Stimulated activated CD8-positive, alpha-beta memory T cell treated with anti-CD3 and anti-CD28 coated beads, Interleukin-4, amount 100 ng/mL, for 1 hour (primary cell): ENCODE measurements at places on chromosomes 7 and 10.

GRCh38 chr7:93172683-93173082 is 24.5 kb upstream of the SAMD9L start:
- no peak for DNase-seq

DNA sequence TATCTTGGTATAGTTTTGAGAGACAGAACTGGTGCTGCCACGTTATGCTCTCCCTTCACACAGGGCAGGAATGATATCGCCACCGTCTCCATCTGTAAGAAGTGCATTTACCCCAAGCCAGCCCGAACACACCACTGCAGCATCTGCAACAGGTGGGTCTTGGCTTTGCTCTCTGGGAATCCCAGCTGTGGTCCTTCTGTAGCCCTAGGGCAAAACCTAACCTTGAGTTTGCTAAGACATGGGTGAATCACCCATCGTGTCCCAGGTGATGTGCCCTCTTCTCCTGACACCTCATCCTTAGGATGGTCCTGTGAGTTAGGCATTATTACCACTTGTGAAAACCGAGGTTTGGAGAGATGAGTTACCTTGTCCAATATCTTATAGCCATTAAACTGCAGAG is 6.4 kb downstream of the ZDHHC16 start:
- no peak for DNase-seq

GRCh38 chr10:132036153-132036886 is 29.4 kb upstream of the JAKMIP3 start:
- no peak for DNase-seq

GRCh38 chr7:1040790-1041189 is 3.6 kb upstream of the GPR146 start:
- DNase-seq: no peak

DNA sequence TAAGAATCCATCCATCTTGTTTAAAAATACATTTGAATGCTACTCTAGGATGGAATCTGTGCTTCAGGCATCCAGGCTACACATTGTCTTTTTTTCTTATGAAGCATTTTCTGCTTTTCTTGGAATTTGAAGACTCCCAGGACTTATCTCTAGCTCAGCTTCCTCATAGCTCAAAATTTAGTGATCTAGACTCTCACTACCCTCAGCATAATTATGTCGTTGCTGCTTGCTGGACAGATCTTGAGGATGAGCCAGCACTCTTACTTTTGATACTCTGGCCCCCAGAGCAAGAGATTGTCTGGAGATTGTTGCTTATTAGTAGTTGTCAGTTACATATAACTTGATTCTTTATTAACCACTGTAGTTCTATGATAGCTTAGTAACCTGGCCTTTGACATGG is 83.3 kb upstream of the FGL2 start:
- no peak for DNase-seq

DNA sequence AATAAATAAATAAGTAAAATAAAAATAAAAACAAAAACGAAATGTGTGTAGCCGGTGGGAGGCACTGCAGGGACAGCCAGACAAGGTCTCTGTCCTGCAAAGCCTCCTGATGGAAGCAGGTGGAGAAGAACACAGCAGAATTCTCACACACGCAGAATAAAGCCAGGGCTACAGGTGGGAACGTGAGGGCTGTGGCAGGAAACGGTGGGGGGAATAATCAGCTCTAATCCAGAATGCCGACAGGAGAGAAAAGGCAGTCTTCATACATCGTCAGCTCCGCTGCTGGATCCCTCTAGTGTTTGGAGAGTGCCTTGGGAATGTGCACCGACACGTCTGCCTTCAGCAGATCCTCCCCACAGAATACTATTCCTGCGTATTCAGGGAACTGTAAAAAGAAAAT is 6.8 kb upstream of the SNX8 start:
- no peak for DNase-seq

DNA sequence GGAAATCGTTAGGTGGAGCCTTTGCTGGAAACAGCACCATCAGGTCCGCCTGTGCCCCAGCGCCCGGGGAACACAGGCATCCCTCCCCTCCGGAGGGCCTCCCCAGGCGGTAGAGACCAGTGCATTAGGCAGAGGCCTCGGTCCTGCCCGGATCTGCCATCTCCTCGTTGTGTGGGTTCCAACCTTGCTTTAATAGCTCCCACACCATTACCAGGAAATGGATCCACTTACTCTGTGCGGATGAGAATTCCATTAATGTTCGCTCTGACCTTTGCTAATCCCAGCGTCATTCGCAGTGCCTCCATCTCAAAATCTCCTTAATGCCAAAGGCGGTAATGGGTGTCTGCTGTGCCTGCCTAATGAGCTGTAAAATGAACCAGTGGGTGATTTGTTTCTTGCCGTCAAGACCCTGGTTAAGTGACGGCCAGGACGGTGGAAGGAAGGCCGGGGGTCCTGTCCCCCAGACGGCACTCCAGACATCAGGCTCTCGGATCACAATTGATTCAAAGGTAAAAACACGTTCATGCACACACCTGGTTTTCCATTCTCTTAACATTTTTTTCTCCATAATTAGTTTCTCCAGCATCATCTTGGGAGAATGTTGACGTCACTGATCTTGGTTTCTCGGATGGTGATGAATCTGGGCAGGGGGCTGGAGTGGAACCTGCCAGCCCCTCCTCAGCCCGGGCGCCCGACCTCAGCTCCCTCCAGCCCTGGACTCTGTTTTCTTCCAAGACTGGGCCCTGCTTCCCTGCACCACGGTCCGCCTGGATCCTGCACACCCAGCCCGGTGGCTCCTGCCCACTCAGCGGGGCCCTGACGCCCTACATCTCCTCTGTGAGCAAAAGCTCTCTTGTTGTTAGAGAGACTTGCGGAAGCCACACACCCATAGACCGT is 22.8 kb upstream of the FAM20C start:
- DNase-seq: no peak

DNA sequence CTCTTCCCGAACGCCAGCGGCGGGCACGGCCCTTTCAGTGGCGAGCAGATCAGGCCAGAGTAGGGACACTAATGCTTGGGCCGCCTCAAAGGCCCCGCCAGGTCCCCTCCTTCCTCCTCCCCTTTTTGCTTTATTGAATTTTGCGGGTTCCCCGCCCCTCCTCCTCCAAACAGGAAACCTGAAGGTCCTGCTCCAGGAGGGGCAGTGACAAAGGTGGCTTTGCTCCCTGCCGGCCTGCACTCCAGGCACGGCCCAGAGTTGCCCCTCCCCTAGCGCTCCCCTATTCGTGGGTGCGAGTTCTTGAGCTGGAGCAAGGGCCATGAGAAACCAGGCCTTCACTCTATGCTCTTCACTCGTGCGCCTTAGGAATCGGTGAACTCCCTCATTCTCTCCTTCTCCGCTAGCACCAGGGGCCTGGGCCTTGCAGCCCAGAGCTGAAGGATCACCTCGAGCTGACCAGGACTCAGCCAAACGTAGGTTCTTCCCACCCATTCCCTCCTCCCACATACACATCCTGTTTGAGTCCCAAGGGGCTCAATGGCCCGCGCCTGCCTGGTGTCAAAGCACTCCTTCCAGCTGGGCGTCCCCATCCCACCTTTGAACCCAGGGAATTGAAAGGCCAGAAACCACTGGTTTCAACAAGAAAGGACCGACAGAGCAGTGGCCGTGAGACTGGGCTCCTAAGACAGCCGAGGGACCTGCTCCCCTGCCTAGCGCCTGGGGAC is 619 bp upstream of the HOXA6 start:
- no peak for DNase-seq

GRCh38 chr7:22801912-22802311 is 20.7 kb downstream of the TOMM7 start:
- DNase-seq: no peak

- DNase-seq: no peak
These were observed 116.5 kb downstream of the CABCOCO1 start for GRCh38 chr10:61779276-61779675.

DNA sequence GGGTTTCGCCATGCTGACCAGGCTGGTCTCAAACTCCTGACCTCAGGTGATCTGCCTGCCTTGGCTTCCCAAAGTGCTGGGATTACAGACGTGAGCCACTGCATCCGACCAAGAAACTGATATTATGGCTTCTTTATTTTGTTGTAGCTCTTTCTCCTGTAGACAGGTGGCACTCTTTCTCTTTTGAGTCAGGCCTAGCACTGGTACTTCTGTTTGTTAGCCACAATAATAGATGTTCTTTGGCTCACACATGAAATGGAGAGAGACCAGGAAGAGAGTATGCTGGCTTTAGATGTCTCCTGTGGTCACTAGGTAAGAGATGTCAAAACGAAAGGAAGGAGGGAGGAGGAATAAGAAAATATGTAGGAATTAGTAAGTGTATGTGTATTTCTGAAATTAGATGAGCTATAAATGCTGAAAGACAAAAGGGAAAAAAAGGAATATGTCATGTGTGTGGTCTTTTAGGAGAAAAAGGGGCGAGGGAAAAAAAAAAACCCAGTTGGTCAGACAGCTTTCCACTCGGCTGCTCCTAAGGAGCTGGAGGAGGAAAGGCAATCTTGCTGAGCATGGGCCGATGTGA is 78.7 kb downstream of the CLEC2L start:
- no peak for DNase-seq

DNA sequence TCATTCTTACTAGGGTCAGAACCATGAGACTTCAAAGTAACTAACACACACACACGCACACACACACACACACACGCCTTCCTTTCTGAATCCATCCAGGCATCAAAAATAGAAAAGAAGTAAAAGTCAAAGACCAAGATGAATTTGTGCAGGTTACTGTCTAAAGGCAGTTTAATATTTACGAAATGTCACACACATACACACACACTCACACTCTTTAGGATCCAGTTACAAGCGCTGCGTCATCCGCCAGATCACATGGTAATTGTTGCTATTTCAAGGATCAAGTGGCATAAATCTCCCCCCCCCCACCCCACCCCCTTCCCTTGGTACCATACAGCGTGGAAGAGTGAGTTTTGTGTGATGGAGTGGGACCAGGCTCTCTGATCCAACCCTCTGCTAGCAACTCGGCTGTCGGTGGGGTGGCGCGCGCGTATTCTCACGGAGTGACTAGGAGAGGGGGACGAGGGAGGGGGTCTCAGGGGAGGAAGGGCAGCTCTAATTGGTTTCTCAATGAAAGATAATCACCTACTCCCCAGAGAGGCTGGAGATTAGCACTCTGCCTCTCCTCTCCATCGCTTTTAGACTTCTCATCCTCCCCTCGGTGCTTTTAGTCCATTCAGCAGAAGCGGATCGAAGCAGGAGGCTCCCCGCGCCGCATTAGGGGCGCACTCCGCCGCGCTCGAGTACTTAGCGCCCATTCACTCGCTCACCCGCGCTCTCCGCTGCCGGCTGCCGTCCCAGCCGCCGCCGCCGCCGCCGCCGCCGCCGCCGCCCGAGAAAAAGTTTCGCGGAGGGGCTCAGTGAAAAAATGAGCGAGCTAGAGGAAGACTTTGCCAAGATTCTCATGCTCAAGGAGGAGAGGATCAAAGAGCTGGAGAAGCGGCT is 83.5 kb upstream of the PRKG1 start:
- DNase-seq: no peak

GRCh38 chr7:49389871-49390479 is 383.5 kb upstream of the VWC2 start:
- no peak for DNase-seq

DNA sequence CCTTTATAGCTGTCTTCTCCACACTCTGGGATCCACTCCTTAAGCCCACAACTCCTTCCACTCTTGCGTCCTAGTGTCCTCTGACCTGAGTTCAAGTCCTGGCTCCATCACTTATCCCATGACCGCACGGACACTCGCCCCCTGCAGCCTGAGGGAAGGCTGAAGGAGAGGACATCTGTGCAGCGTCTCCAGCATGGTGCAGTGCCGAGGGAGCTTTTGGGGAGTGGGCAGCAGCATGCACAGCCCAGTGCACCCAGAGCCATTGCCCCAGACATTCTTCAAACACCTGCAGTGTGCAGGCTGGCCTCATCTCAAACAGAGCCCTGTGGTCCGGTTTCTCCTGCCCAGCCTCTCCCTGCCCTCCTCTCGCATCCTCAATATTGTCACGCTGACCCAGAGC is 317.1 kb upstream of the ZMIZ1 start:
- no peak for DNase-seq

DNA sequence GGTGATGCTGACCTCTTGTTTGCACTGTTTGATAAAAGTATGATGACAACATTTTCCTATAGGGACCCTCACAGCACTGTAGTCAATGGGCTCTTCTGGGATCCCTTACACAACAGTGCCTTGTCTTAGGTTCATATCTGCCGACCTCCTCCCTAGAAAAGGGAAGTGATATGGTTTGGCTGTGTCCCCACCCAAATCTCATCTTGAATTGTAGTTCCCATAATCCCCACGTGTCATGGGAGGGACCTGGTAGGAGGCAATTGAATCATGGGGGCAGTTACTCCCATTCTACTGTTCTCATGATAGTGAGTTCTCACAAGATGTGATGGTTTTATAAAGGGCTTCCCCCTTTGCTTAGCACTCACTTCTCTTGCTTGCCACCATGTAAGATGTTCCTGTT is 23.1 kb downstream of the ZC3HAV1 start:
- no peak for DNase-seq

GRCh38 chr7:22871661-22872060 is 49.0 kb upstream of the TOMM7 start:
- no peak for DNase-seq

DNA sequence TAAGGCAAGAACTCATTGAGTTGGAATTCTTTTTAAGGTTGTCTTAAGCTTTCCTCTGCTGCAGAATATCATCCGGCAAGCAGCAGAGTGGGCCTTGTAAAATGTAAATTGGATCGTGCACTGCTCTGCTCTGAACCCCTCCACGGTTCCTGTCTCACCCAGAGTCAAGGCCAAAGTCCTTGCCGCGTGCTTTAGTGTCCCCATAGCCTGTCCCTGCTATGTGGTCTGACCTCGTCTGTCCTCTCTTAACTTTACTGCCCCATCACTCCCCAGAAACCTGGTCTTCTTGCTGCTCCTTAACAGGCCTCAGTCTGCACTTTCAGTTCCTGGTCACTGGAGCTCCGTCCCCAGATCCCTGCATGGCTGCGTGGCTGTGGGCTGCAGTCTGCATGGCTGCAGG is 121.6 kb upstream of the SDK1 start:
- no peak for DNase-seq

- no peak for DNase-seq
These were observed 920.1 kb upstream of the AUTS2 start for GRCh38 chr7:68678196-68678595.

GRCh38 chr7:68706291-68706690 is 892.0 kb upstream of the AUTS2 start:
- DNase-seq: no peak

DNA sequence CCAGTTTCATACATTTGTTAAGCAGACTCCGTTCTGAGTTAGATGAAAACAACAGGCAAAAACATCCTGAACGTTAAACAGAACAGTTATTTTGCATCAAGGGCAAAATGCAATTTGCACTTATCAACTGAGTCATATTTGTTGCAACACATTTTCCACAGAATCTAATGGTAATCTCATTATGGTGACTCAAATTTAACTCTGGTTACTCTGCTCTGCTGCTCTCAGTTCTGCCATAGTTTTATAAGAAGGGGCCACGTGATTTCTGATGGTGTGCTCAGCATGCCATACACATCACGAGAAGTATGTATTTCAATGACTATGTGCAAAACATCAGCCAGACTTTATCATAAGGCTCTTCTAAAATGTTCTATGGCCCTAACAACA is 148.8 kb downstream of the CHCHD3 start:
- no peak for DNase-seq

DNA sequence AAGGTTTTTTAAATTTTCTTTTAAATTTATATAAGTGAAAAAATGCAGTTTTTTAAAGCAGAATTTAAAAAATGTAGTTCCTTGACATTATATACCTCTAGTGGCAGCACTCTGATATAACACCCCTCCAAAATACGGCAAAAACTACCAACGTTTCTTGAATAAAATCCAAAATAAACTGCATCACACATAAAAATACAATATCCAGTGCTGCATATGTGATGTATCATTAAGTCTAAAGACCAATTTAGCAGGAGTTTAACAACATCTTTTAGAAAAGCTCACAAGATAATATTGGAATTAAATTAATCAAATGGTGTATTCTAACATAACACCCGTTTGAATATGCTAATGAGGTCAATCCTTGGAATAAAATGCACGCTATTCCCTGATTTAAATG is 1.4 kb downstream of the TCERG1L start:
- no peak for DNase-seq
